ENCODE measurements at places on chromosomes 5 and 9.

- DNase-seq, result no peak
These were observed 17.5 kb upstream of the TOMM5 start for GRCh38 chr9:37609735-37610397.

DNA sequence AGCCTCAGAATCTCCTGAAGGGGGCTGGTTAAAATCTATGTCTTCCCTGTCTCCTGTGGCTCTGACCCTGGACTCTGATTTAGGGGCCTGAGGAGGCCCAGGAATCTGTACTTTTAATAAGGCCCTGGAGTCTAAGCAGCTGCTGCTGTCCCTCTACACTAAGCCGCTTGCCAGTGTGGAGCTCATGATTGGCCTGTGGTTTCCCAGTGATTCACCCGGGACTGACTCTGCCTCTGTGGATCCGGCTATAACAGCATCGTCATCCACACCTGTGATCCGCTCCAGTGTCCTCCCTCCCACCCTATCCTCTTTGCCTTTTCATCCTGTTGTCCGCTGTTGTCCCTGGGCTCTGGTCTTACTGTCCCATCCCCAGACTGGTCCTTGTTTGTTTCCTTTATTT, 3.7 kb downstream of the SLC31A2 start:
- peak; percentile 69 for DNase-seq

DNA sequence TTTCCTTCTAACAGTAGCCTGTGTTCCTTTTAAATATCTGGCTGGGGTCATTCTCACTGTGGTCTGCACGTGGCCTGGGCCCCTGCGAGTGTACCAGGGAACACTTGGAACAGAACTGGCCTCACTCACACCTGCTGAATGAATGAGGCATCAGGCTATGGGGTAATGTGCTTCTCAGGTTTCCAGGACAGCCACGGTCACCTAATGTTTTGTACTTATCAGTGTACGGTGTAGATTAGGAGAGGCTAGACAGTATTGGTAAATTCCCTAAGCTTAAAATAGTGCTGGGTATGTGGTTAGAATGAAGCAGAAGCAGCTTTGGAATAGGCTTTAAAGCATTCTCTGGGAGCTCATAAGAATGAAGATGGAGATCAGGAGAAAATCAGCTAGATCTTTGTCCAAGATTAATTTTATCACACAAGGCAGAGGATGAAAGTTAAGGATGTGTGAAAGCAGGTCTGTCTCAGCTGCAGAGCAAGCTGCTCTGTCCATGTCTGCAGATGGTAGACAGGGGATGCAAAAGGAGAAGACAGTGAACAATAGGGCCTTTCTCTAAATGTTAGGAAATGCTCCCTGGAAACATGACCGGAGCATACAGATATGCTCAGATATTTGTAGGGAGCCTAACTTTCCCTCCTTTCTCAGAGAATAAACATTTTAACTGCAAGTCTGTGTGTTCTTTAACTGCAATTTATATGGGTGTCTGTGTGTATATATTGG, 267.5 kb downstream of the NR3C1 start:
- DNase-seq, result no peak

DNA sequence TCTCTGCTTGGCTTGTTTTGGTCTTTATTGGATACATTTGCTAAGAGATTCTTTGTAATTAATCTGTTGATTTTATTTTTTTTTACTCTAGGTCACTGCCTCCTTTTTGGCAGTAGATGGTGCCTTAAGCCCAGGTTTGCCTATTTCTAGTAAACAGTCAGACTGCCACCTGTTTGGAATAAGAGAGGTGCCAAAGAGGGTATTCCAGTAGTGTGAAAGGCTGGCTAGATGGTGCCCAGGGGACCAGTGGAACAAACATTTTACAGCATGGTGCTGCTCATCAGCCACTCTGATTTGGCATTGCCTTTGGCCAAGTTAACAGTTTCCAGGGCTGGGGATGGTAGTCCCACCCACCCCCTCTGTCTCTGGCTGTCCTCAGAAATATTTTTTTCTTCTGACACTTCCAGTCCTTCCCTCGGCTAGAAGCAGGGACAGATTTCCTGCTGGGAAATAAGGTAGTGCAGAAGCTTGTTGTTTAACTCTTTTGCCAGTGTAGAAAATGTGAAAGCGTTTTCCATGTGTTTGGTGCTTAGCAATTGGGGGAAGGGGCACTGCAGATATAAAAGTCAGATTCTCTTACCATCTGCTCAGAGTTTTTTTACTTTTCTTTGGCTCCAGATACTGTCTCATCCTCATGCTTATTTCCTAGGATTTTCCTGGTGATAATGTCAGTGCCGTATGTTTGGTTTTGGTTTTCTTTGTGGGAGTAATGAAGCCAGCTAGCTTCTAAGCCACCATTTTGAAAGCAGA, 36.6 kb upstream of the FBXL7 start:
- DNase-seq, result peak; percentile 43

DNA sequence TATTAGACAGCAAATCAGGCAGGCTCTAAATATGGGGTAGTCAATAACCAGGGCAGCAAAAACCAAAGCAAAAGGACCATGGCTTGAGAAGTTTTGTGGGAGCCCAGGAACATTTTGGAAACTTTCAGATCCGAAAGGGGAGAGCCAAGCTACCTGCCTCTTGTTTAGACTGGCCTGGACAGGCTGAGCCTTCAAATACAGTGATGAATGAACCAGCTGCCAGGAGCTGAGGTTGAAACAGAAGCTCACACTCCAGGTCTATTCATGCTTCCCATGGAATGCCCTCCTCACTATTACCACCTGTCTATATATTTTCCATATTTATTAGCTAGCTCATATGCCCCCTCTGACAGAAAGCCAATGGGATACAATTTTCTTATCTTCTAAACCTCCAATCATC, 150.8 kb upstream of the SLC44A1 start:
- DNase-seq, result no peak

GRCh38 chr9:115115117-115115880, 2.7 kb downstream of the TNC start:
- peak; percentile 58 for DNase-seq

DNA sequence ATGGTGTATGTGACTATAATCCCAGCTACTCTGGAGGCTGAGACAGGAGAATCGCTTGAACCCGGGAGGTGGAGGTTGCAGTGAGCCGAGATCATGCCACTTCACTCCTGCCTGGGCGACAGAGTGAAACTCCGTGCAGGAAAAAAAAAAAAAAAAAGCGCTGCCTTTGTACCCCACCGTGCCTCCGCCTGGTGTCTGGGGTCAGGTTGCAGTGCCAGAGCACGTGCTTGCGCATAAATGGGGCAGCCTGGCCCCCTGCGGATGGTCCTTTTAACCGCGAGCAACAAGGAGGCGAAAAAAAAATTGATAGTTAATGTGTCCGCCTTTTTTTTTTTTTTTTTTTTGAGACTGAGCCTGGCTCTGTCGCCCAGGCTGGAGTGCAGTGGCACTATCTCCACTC, 6.3 kb upstream of the CCNB1 start:
- no peak for DNase-seq

GRCh38 chr9:96856363-96857286, 2.3 kb upstream of the ZNF782 start:
- peak; percentile 86 for DNase-seq

DNA sequence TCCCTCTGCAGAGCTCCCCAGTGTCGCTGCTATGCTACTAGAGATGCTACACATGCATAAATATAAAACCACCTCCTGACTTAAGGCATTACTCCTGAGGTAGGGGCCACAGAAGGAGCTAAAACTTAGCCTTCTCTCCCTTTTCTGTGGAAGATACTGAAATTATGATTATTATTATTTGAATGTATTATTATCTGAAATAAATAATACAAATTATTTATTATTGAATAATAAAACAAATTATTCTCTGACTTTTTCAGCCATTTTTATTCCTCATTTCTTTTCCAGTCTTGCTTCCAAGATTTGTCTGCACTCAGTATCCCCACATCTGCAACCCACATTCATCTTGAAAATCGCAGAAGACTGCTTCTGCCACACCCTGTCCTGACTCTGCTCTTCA, 414.9 kb upstream of the ACO1 start:
- no peak for DNase-seq

DNA sequence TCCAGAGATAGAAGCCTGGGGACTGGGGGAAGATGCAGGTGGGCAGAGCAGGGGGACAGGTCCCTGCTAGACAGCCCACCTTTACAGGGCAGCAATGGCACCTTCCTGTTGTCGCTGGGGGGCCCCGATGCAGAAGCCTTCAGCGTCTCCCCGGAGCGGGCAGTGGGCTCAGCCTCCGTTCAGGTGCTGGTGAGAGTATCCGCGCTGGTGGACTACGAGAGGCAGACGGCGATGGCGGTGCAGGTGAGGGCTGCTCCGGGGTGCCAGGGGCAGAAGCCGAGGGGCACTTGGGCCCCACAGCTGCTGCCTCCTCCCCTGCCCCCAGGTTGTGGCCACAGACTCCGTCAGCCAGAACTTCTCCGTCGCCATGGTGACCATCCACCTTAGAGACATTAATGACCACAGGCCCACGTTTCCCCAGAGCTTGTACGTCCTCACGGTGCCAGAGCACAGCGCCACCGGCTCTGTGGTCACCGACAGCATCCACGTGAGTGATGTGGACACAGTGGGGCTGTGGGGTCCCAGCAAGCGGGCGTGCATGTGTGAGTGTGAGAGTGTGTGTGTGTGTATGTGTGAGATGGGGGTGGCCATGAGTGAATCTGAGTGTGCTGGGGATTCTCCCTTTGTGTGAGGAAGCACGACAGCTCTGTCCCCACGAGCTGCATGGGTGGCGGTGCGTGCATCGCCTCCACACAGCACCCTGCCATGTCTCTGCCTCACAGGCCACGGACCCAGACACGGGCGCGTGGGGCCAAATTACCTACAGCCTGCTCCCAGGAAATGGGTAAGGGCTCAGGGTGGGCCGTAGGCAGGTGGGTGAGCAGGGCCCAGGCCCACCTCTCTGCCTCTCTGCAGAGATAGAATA, 28.4 kb downstream of the CDHR2 start:
- DNase-seq, result no peak

DNA sequence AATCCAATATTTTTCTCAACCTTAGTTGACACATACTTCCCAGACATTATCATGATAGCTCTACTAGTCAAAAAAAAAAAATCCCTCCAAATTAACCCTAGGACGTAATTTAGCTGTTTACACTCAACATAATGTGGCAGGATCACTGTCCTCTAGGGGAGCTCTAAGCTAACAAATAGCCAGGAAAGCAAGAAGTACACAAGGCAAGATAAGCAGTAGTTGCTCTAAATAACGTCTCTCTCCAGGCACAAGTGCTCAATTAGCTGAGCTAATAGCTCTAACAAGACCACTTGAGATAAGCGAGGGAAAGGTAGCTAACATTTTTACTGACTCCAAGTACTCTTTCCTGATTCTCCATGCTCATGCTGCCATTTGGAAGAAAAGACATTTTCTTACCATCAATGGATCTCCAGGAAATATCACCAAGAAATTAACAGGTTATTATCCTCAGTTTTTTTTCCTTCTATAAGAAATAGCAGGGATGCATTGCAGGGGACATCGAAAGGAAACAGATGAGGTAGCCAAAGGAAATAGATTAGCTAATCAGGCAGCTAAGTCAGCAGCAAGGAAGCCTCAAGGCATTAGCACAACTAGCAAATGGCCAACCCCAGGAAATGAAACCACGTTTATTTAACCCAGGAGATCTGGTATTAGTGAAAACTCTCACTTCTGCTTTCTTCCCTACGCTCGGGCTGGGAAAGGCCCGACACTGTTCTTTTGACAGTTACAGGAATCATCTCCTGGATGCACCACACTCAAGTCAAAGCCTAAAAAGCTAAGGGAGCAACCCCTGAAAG, 614.1 kb downstream of the PTPRD start:
- no peak for DNase-seq

GRCh38 chr5:167671176-167671575, 620.3 kb upstream of the WWC1 start:
- no peak for DNase-seq

- DNase-seq, result no peak
These were observed 2.0 kb downstream of the NKD2 start for GRCh38 chr5:1010641-1011046.

- DNase-seq, result no peak
These were observed 24.1 kb upstream of the FST start for GRCh38 chr5:53456366-53456765.

- DNase-seq, result no peak
These were observed 73.3 kb downstream of the FCHO2 start for GRCh38 chr5:73028991-73029595.

DNA sequence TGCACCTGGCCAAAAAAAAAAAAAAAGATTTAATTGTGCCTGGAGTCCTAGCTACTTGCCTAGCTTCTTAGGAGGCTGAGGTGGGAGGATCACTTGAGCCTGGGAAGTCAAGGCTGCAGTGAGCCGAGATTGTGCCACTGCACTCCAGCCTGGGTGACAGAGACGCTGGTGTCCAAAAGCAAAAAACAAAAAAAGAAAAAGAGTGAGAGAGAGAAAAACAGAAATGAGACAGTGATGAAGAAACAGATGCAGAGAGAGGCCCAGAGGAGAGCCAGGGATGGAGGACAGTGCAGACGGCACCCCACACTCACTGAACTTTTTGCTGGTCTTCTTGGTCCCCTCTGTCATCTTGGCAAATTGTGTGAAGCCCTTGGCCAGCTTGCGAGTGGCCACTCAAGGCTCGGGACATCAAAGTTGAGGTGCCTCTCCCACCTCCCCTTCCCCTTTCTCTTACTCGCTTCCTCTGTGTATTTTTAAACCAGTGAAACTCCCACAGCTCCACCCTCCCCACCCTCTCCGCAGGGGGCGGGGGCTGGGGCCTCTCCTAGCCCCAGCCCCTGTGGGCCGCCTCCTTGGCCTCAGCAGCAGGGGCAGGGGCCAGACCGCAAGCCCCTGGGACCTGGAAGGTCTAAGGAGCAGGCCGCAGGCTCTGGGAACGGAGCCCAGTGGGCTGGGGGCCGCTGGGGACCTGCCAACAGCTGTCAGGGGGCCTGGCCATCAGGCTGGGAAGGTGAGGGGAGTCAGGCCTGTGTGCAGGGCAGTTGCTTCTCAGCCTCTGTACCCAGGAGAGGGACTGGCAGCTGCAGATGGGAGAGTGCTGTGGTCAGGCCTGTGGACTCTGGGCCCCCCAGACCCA, at the start of gene SH2D3C:
Gene SH2D3C (minus strand): TSS at position 387 of the 856 bp plus-strand sequence. CDS start 39 bp downstream, at position 348.
- DNase-seq, result no peak

DNA sequence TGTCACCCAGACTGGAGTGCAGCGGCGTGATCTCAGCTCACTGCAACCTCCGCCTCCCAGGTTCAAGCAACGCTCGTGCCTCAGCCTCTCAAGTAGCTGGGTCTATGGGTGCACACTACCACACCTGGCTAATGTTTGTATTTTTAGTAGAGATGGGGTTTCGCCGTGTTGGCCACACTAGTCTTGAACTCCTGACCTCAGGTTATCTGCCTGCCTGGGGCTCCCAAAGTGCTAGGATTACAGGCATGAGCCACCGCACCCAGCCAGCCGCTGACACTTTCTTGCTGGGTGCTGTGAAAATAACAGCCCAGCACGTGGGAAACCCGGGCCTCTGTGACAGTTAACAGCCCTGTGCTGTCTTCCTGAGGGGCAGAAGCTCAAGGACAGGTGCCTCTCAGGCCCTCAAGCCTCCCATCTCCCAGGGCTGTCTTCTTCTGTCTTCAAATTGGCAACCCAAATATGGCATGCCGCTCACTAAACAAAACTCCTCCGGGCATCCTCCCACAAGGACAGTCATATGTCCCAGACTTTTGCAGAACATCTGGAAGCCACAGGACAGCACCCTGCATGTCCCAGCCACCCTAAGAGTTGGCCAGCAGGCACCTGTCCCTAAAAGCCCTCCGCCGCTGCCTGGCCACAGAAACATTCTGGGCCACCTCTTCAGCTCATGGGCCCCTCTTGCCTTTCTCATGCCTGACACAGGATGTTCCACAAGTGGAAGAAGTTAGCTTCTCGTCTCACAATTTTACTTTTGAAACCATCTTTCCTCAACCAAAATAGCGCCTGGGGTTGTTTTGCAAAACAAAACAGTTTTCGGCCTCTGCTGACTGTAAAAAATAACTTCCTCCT, 233.6 kb downstream of the SYK start:
- no peak for DNase-seq
